GM04504 (cell line): ENCODE measurements at places on chromosomes 3 and 15.

- DNase-seq = no peak
Measured at GRCh38 chr3:182364323-182364722, 429.0 kb upstream of the ATP11B start.

GRCh38 chr15:62035256-62035924 lies 24.9 kb downstream of the VPS13C start:
- DNase-seq = peak; percentile 34

- no peak for DNase-seq
Measured at GRCh38 chr15:92149465-92149864, 244.2 kb upstream of the ST8SIA2 start.

- DNase-seq = no peak
Measured at GRCh38 chr3:156035158-156035557, 85.2 kb upstream of the KCNAB1 start.

DNA sequence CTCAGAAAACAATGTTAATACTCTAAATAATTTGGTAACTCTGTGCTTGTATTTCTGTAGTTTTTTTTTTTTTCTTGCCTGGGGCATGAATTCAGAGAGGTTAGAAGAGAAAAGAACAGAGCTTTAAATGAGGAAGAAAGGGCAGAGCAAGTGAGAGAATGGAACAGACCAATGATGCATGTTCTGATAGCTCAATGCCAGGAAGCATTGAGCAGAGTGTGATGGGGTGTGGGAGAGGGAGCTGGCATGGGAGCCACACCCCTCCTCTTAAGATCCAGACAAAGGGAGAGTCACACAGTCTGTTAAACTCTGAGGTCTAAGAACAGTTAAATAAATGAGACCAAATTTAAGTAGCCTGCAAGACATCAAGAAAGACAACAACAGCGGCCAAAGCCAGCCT lies 538.6 kb downstream of the TUSC7 start:
- DNase-seq = no peak

DNA sequence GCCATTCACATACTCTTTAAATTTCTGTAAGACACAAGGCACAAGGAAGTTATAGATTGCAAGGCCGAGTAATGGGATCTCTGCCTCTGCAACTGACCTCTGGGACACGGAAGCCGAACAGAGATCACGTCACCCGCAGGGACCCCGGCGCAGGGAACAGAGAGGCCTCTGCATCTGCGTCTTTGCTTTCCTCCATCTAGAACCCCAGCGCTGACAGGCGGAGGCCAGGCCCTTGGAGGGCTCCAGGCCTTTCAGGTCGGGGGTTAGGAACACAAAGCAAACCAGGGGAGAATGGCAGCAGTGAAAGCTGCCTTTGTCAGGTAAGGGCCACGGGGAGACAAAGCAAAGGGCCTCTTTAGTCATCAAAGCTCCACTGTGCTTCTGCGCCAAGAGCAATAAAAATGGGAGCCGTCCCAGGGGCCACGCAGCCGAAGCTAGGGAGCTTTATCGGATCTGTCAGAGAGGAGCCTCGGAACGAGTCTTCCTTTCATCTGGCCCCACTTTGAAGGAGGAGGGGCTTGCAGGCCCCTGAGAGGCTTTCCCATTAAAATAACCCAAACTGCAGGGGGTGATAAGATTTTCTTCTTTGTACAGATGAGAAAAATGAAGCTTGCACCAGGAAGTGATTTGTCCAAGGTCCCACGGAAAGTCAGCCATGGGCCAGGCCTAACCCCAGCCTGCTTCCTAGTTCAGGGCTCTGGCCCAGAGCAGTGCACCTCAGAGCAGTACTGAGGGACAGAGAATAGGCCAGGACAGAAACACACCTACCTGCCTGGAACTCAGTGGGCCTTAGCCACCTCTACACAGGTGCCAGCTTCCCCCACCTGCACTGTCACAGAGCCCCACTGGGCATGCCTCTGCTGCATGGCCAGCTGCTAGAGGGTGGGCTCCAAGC lies 84.4 kb upstream of the RAD18 start:
- DNase-seq = no peak

- DNase-seq = no peak
Measured at GRCh38 chr3:38587548-38588131, 61.8 kb downstream of the SCN5A start.

GRCh38 chr3:149319750-149320149 lies 13.7 kb downstream of the TM4SF18 start:
- DNase-seq = no peak

DNA sequence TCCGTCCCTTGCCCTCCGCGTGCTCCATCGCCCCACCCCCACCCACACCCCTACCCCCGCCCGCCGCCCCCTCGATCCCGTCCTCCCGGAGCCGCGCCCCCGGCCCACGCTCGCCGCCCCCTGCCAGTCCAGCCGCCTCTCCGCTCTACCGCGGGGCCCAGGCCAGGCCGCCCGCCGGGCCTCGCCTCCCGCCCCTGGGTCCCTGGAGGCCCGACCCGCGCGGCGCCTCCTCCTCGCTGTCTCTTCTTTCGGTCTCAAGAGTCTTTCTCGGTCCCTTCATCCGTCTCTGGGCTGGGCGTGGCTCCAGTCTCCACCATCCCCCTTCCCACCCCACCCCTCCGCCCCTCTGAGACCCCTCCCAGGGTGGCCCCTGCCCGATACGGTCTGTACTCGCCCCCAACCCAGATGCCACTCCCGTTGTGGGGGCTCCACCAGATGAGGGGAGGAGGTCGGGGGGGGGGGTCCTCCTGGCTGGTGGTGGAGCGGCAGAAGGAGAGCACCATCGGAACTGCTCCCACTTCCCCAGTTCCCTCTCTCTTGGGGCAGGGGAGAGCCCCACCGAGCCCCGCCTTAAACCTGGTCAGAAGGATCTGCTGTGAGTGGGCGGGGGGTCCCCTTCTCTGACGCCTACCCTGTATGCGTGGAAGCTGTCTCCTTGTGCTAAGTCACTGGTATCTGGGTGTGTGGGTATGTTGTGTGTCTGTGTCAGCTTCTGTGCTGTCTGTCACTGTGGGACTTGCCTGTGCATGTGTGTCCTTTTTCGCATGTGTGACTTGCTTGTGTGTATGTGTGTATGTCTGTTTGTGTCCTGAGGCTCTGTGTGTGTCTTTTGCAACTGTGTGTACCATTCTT lies 1.0 kb downstream of the PRKCD start:
- no peak for DNase-seq

DNA sequence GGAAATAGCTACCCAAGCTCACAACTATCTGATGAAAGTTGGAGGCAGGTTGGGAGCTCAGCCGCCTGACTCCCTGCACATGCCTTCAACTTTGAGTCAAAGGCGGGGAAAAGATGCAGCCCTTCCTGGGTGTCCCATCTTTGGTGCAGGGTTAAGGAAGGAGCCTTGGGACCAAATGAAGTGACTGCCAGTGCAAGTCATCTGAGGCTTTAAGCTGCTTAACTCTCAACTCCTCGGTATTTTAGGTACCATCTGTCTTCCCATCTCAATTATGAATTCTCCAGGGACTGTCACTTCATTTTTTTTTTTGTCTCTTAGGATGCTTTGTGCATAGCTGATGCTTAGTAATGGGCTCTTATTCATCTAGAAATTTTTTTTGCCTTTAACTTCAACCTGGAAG lies 408.8 kb upstream of the C2CD4B start:
- DNase-seq = no peak

GRCh38 chr3:40975711-40976121 lies 223.6 kb upstream of the CTNNB1 start:
- no peak for DNase-seq

DNA sequence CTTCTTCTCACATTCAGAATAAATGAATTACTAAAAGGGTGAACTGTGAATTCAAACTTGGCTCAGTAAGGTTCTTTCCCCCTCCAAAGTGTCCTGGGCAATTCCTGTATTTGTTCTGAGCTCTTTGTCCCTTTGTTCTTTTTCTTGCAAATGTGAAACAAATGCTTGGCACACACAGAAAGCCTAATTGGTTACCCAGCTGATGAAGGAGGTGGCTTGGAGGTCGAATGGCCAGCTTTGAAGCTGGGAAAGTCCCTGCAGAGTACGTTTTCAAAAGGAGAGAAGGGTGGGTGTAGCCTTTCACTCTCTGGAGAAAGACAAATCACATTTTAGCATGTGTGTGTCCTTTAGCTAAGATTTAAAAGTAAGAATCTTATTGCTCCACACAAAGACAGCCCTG lies 154.4 kb downstream of the PEX5L start:
- DNase-seq = no peak

GRCh38 chr15:101573951-101574350 lies 78.2 kb downstream of the TM2D3 start:
- DNase-seq = no peak

- DNase-seq = no peak
Measured at GRCh38 chr3:42729404-42730145, 27.0 kb upstream of the HHATL start.

- no peak for DNase-seq
Measured at GRCh38 chr3:89246326-89246725, 138.9 kb downstream of the EPHA3 start.

GRCh38 chr15:49387471-49387870 lies 35.6 kb upstream of the FGF7 start:
- DNase-seq = no peak

GRCh38 chr15:70159713-70160009 lies 61.9 kb upstream of the TLE3 start:
- DNase-seq = no peak

GRCh38 chr15:44595246-44595645 lies 58.3 kb downstream of the EIF3J start:
- DNase-seq = no peak

- no peak for DNase-seq
Measured at GRCh38 chr3:100124201-100124761, 10.0 kb upstream of the FILIP1L start.

GRCh38 chr3:78580681-78581080 lies 1187.1 kb downstream of the ROBO1 start:
- DNase-seq = peak; percentile 4

- no peak for DNase-seq
Measured at GRCh38 chr3:182737825-182738224, 55.5 kb upstream of the ATP11B start.

- no peak for DNase-seq
Measured at GRCh38 chr3:32423956-32424557, 32.4 kb downstream of the CMTM7 start.

- DNase-seq = no peak
Measured at GRCh38 chr3:11566916-11567315, 76.8 kb downstream of the VGLL4 start.

GRCh38 chr3:152175528-152175889 lies 93.2 kb upstream of the MBNL1 start:
- no peak for DNase-seq

- DNase-seq = no peak
Measured at GRCh38 chr15:88788816-88789215, 14.4 kb upstream of the ACAN start.

DNA sequence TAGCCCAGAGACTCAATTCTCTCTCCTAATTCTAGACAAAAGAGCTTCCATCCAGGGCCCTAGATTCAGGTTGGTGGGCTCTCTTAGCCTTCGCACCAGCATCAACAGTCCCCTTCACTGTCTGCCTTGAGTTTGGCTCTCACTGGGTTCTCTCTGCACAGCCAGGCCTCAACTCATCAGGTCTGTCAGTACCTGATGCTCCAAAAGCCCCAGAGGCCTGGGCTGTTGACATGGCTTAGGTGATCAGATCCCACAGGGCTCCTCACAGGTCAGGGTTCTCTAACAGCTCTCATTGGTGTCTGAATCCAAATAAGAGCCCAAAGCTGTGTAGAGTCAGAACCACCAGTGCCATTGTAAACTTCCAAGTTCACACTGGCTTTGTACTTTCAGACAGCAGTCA lies 206.6 kb upstream of the PPP2R3A start:
- DNase-seq = no peak

- no peak for DNase-seq
Measured at GRCh38 chr3:144051211-144051610, 79.6 kb downstream of the DIPK2A start.

DNA sequence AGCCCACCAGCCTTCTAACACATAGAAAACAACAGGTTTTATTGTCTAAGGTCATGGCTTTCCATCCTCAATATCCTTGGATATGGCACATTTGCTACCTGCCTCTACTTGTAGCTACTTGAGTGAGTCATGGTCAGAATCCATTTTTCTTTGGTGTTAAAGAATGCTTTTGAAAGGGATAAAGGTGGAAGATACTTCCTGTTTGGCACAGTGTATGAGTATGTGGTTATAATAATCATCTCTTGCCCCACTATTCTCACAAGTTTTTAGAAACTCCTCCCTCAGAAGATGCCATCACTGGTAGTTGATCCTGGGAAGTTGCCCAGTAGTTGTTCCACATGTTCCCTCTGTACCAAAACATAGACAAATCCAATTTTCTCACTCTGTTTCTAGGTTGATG lies 508.6 kb upstream of the IL12A start:
- no peak for DNase-seq

- DNase-seq = no peak
Measured at GRCh38 chr15:35271371-35272043, 186.4 kb upstream of the NANOGP8 start.

DNA sequence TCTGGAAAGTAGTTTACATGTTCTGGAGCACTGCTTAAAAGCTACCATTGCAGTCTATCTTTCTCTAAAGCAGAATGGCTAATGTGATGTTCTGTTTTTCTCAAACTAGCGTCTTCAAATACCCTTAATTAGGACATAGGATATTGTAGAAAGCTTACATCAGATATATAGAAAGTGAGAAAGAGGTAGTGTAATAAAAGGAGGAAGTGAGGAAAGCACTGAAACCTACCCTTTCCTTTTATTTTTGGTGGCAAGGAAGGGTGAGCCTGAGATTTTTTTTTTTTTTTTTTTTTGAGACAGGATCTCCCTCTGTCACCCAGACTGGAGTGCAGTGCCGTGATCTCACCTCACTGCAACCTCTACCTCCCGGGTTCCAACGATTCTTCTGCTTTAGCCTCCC lies 9.4 kb downstream of the SENP2 start:
- no peak for DNase-seq

- no peak for DNase-seq
Measured at GRCh38 chr3:128073185-128073725, 21.0 kb downstream of the SEC61A1 start.

DNA sequence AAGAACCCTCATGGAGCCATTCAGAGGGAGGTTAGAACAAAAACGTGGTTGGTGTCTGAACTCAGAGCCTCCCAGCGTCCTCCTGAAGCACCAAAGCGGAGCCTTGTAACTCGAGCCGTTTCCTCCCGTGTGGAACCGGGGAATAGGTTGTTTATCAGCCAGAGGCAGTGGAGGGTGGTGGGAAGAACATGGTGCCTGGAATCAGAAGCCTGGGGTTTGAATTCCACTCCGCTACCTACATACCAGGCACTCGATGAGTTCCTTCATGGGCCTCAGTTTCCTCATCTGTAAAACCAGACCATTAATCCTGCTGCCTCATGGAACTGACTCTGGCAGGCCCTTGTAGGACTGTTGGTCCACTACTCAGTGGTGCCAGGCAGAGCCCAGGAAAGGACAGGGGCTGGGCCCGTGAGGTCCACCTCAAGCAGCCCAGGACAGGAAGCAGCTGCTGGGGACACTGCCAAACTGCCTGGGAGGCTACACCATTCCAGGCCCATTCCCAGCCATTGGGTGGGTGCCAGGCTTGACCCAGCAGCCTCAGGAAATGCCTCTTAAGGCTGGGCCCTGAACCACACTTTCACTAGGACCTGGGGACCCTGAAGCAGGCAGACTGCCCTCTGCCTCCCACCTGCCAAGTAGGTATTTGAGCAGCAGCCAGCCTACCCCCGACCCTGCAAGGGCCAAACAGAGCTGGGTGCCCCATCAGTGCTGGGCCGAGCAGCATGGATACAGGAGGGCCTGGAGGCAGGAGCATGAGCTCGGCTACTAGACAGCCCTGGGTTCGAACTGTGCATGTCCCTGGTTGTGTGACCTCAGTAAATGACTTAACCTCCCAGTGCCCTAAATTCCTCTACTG lies 33.4 kb downstream of the PRKCD start:
- peak; percentile 25 for DNase-seq
